Heart left ventricle (tissue), 16 donors: ENCODE measurements at places on chromosomes 7 and 10. TPM values are rescaled to one million over a fixed set of nuclear protein-coding genes. Genes with fewer than 3 reads are reported as not detected.

The PKD2L1 gene
- total RNA-seq, result not detected

The TSPAN13 gene
- total RNA-seq, result 10.4 TPM

The CYP2C19 gene
- total RNA-seq, result not detected

The ADAM22 gene
- total RNA-seq, result 0.98 TPM

The LDB3 gene
- 1,657 TPM for total RNA-seq

The AGAP3 gene
- total RNA-seq, result 48.3 TPM

The RNLS gene
- total RNA-seq, result 18.3 TPM

The BBS9 gene
- 13.4 TPM for total RNA-seq

The CRYGN gene
- not detected for total RNA-seq

The TMEM213 gene
- not detected for total RNA-seq

The SP4 gene
- 5.7 TPM for total RNA-seq

DNA sequence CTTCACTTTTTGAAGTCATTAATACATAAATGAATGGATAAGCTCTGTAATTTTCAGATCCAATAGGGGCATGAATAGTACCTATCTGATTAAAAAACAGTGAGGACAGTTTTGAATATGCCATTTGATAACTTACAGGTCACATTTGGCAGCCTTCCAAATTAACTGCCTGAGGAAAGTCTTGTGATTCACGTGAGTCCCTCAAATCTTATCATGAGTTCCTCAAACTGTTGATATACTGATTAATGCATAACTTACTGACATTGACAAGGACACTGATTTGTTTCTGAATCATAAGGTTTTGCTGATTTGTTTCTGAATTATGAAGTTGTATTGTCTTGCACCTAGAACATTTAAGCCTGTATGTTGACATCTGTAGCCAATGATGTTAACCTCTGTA, 55.1 kb downstream of the ANKMY2 start:
- DNase-seq, result no peak

DNA sequence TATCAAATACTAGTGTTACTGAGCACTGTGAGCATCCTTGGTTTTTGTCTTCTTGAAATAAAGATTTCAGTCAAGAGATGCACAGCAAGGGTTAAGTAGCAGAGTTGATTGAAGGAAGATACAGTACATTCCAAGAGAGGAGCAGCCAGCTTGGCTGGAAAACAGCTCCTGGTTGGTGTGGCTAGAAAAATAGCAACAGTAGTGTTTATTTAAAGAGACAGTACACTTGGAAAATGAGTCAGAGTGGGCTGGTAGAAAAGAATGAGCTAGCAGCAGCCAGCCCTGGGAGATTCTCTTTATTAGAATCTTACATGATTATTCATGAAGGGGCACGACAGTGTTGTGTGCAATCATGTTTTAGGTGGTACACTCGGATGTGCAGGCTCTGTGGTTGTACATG, 1016.4 kb upstream of the SORCS1 start:
- no peak for DNase-seq

DNA sequence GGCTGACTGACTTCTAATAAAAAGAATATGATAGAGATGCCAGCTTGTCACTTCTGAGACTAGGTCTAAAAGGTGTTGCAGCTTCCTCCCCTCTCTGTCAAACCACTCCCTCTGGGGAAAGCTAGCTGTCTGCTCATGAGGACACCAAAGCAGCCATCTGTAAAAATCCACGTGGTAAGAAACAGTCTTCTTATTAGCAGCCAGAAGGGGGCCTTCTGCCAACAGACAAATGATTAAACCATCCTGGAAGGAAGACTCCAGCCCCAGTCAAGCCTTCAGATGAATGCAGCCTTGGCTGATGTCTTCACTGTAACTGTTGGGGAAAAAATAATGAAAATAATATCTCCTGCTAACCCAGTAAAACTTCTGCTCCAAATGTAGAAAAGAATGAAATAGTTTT, 41.9 kb upstream of the DAGLB start:
- no peak for DNase-seq

GRCh38 chr10:3538656-3539531, 246.1 kb downstream of the KLF6 start:
- no peak for DNase-seq

- DNase-seq, result peak; percentile 70
These were observed 248.0 kb downstream of the PRPF18 start for GRCh38 chr10:13834581-13835286.

GRCh38 chr7:63899691-63900393, 98.8 kb upstream of the ZNF722 start:
- peak; percentile 87 for DNase-seq

GRCh38 chr10:128738386-128738915, 612.2 kb upstream of the MKI67 start:
- no peak for DNase-seq

GRCh38 chr7:16652888-16653287, 6.9 kb downstream of the BZW2 start:
- no peak for DNase-seq

DNA sequence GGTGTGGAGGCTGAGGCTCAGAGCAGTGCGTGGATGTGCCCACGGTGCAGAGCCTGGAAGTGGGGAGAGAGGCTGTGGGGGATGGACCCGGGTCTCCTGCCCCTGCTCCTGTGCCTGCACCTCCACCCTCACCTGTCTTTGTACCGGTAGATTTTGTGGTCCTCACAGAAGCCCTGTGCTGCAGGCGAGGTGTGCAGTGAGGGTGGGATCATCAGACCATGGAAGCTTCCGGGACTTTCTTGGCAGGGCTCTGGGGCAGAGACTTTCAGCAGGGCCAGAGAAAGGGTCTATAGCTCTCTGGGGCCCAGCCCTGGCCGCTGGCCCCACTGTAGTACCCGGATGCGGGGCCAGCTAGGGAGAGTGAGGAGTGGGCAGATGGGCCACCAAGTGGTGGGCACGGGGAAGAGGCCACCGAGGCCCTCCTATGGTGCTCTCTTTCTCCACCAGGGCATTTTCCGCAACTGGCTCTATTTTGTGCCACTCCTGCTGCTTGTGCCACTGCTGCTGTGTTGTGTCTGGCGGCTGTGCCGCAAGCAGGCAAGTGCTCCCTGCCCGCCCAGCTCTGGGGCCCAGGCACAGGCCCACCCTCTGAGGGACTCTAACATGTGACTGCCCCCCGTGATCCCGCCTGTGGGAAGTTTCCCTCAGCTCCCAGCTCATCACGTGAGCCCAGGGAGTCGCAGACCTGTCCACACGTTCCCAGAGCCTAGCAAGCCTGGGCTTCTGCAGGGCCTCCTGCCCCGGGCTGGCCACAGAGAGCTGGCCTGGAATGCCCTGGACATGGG, 22.1 kb downstream of the ANTXRL start:
- DNase-seq, result no peak

- DNase-seq, result no peak
These were observed 250.1 kb downstream of the ABCA13 start for GRCh38 chr7:48421357-48421756.

DNA sequence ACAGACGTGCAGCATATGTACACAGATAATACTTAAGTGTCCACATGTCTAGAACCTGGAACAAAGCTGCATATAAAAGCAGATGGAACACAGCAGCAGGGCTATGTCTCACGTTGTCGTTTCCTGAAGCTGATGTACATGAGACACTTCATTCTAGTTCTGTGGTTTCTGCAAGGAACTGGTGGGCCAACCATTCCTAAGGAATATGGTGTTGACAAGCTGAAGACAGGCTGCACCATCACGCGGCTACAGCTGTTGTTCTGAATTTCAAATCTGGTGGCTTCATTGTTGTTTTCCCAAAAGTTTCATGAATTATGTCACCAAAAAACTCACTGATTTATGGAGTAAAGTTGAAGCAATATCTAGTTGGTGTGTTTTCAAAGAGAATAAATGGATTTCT, 33.7 kb downstream of the PRKAG2 start:
- no peak for DNase-seq

- no peak for DNase-seq
These were observed 515.2 kb downstream of the REEP3 start for GRCh38 chr10:64036321-64036930.

- DNase-seq, result peak; percentile 91
These were observed 19.3 kb upstream of the ADAMTS14 start for GRCh38 chr10:70652761-70653657.

DNA sequence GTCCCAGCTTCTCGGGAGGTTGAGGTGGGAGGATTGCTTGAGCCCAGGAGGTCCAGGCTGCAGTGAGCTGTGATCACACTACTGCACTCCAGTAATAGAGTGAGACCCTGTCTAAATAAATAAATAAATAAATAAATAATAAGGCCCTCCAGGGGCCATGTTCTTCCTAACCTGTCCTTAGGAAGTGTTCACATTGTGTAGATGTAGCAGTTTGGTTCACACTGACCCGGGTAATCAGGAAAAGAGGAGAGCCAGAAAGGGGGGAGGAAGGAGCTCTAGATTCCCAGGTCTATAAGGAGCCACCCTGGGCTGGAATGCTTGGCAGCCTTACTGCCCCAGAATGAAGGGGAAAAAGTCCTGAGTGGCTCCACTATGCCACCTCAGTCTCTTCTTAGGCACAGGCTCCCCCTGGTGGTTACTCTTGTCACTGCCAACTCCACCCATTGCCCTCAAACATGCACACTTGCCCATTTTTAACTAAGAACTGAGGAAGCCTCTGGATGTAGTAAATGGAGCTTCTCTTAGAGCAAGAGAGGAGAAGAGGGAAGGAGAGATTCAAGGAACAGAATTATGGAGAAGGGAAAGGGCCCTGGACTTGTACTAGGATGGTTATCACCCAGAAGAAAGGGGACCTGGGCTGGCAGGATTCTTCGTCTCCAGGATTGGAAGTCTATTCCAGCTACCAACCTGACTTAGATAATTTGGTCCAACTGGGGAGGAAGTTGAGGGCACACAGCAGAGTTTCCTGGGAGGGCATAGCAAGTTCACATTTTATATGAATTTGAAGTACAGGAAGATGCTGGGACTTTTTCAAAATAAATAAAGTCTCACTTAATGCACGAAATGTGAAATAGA, 7.8 kb downstream of the HPS6 start:
- DNase-seq, result peak; percentile 82

- DNase-seq, result no peak
These were observed 41.6 kb upstream of the FHIP2A start for GRCh38 chr10:114779803-114780576.

- peak; percentile 89 for DNase-seq
These were observed 2.2 kb downstream of the ANXA11 start for GRCh38 chr10:80202934-80203834.

GRCh38 chr10:116704926-116705325, 37.4 kb downstream of the HSPA12A start:
- DNase-seq, result no peak

- no peak for DNase-seq
These were observed 73.9 kb downstream of the CELF2 start for GRCh38 chr10:11091517-11092102.

DNA sequence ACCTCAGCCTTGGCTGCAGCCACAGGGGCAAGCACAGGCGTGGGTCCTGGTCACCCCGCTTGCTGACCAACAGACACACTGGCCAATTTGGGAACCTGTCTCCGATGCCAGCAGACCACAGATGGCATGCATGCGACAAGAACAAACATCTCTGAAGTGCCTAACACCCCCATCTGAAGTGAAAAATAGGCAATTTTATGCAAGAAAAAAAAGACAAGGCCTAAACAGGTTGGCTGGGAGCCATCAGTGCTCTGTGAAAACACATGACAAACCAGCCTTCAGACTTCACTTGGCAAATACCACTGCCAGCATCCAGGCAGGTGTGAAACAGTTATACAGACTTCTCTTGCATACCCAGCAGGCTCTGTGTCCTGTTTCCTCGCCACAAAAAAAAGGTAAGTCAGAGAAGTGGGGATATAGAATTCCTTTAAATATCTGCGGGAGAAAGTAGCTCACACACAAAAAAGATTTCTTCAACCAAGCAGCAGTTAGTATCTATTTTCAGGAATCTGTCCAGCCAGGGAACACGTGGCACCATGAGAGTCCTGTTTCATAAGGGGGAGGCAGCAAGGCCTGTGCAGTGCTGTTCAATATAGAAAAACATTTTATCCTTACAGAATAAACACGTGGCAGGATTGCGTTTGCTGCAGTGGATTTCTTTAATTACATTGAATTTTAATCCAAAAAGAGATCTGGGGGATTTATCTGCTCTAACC, 293.4 kb upstream of the MKLN1 start:
- DNase-seq, result no peak

GRCh38 chr7:114862406-114862805, 59.5 kb upstream of the MDFIC start:
- DNase-seq, result no peak

DNA sequence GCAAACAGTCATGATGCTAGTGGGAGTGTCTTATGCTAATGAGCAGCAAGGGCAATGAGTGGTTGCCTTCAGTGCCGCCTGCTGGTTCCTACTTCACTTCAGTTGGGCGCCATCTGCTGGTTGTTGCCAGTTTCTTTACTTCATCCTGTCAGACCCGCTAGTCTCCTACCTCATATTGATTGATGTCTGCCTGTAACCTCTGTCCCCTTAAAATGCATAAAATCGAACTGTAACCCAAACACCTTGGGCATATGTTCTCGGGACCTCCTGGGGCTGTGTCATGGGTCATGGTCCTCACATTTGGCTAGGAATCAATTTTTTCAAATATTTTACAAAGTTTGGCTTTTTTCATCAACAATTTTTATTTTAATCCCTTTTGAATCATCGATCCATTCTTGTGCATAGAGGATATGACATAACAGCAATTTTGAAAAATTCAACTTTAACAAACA, 62.8 kb upstream of the C7orf33 start:
- peak; percentile 64 for DNase-seq

DNA sequence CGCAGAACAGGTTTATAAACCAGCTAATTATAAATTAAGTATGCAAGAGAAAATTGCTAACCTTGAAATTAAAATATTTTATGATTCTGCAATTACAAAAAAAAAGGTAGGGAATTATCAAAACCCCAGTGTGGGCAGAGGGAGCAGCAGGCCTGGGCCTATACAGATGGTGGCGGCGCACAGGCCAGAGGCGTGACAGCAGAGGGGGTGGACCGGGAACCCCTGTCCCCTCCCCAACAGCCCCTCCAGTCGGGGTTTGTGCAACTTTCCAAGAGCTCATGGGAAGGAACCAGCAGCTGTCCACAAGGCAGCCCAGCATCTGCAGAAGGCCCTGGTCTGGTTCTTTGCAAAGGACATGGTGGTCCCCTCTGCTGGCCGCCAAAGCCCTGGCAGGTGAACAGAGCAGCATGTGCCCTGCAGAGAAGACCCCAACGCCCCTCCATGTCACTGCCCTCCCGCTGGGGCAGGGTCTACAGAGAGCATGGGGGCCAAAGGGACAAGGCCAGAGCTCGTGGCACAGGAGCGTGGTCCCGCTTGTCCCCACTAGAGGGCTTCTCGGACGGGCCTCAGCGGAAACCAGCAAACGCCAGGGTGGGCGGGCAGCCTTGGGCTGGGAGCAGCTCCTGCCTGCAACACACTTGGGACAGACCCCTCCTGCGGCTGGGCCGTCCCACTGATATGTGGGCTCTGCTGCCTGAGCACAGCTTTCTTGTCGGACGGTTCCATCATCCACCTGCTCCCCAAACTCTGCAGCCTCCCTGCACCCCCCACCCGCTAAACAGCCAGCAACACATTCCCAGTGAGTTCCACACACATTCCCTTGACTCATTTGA, 75.1 kb downstream of the EBF3 start:
- peak; percentile 78 for DNase-seq

- DNase-seq, result no peak
These were observed 182.6 kb upstream of the LYZL1 start for GRCh38 chr10:29106287-29106686.

- DNase-seq, result no peak
These were observed 3.6 kb downstream of the BHLHA15 start for GRCh38 chr7:98214811-98215321.
